CD4-positive, CD25-positive, alpha-beta regulatory T cell (primary cell): ENCODE measurements at places on chromosomes 6 and 20.

DNA sequence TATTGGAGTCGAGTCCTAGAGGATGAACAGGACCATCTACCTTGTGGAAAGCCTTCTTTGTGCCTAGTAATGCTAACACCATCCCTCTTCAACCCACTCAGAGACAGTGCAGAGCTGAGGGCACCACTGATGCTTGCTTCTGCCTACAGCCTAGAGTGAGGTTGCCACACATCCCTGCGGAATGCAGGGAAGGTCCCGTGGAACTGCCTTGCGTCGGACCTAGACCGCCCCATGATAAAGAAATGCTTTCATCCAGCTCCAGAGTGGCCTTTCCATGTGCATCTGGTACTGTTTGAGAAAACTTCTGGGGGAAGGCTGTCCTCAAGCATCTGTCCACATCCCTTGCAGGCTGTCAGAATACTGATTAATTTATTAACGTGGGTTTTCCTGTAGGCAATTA lies 168.4 kb downstream of the PHACTR1 start:
- DNase-seq = no peak

- DNase-seq = no peak
These were observed 136.5 kb upstream of the CDH4 start for GRCh38 chr20:61115364-61116065.

DNA sequence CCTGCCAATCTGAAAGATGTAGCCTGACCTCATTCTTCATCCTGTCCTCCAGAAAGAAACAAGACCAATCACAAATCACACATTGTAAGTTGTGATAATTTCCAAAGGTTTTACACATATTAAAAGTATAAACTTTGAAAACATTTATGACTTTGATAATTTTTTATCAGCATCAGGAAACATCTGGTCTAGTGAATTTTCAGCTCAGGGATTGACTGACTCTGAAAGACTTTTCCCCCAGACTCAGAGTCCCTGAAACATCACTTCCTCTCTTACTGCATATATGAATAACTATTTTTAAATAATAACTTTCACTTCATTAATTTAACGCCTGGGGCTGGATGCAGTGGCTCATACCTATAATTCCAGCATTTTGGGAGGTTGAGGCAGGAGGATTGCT lies 48.5 kb upstream of the SSTR4 start:
- no peak for DNase-seq

GRCh38 chr20:60297649-60298048 lies 339.4 kb downstream of the CDH26 start:
- no peak for DNase-seq

DNA sequence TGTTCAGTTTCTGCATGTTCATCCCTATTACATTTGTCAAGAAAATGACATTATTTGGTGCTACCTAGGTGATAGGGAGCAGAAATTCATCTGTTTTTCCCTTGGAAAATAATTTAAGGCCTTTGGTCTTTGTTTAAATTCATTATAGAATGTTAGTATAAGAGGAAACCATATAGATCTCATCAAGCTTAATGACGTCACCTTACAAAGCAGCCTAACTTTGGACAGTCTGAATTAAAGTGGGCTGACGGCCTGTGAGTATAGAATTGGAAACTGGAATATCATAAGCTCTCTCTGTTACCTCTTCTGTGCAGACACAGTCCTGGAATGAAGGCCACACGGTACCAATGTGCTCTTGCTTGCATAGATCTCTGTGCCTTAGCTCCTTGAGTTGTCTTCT lies 108.1 kb downstream of the TBC1D7 start:
- no peak for DNase-seq

DNA sequence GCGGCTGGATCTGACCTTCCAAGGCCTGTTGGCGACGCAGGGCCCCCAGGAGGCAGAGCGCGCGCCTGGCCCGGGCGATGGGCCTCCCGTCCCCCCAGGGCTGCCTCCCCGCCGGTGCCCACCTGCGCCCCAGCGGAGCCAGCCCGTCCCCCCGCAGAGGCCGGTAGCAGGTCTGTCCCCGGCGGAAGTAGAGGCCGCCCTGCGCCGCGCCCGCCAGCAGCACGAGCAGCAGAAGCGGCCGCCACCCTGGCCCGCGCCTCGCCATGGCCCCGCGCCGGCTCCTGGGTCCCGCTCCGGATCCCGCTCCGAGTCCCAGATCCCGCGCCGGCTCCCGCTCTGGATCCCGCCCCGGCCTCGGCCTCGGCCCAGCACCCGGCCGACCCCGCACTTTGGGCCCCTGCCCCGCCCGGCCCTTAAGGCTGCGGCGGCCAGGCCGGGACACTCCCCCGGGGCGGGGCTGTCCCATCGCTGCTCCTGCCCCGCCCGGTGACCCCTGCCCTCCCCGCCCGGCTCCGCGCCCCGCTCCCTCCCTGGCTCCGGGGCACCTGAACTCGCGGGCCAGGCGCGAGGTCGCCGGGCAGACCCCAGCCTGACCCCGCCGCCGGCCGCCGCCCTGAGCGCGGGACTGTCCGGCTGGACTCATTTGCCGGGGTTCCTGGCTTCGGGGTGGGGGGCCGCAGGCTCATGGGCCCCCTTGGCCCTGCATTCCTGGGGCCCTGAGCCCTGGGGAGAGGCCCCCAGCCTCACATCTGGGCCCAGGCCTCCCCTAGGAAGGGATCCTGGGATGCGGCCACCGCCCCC lies at the start of gene CTSZ:
Gene CTSZ, minus strand, starts transcription at position 391 of the 801 bp plus-strand sequence. Its CDS starts 126 bp downstream, at position 265.
- peak; percentile 32 for DNase-seq

DNA sequence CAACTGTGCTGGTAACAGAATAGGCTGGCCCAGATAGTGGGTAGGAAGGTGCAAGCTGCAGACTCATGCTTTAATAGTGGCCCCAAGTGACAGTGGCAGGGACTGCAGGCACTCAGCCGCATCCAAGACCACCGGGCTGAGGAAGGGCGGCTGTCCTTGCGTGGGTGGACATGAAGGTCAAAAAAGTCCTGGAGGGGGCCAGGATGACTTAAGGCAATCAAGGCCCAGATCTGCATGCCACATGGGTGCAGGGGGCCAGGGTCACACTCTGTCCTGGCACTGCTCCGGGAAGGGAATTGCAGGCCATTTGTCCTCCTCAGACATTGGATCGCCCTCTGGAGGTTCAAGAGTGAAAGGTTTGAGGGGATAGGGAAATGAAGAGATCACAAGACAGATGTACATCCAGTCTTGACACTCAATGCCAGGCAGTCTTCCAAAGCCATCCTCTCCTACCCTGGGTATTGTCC lies 10.4 kb upstream of the VNN2 start:
- DNase-seq = no peak

DNA sequence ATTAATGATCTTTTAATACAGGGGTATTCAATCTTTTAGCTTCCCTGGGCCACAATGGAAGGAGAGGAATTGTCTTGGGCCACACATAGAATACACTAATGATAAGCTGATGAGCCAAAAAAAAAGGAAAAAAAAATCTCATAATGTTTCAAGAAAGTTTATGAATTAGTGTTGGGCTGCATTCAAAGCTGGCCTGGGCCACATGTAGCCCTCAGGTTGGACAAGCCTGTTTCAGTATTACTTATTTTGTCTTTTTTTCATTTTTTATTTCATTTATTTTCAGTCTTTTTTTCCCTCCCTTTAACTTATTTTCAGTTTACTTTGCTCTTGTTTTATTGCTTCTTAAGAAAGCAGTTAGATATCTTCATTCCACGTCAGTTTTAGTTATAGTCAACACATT lies 2171.8 kb upstream of the DEFB115 start:
- DNase-seq = no peak

DNA sequence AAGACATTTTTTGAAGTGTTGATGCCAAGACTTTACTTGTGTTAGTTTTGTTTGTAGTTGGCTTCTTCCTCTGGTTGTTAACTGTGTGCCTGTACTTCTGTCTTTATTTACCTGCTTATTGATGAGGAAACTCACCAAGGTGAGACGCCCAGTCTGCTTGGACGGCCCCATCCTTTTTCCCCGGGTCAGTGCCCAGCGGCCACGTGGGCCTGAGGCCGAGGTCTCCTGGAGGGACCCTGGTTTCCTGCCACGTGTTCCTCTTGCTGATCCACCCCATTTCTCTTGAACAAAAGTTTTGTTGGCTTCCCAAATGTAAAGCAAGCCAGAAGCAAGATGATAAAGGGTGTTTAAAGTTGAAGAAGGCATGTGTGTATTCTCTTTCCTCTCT lies 24.8 kb downstream of the DUSP22 start:
- DNase-seq = no peak

DNA sequence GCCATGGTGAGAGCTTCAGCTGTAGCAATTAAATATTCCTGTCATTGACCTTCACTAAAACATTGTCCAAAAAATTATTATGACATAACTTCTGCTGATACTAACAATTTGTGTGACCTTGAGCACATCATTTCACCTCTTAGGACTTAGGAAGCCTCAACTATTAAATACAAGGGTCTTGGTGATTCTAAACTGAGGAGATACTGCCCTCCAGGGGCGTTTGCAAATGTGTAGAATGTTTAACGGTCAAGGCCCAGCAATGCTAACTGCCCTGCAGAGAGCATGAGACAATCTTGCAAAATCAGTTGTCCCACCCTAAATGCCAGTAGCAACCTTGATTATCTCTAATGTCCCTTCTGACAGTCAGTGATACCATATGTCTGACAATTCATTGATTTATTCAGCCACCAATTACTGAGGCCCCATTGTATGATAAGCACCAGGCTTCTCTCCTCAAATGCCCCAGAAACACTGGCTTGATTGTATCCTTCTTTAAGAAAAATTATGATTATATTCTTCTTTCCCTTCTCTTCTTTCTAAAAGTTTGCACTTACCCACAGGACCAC lies 284.1 kb upstream of the PLN start:
- no peak for DNase-seq

DNA sequence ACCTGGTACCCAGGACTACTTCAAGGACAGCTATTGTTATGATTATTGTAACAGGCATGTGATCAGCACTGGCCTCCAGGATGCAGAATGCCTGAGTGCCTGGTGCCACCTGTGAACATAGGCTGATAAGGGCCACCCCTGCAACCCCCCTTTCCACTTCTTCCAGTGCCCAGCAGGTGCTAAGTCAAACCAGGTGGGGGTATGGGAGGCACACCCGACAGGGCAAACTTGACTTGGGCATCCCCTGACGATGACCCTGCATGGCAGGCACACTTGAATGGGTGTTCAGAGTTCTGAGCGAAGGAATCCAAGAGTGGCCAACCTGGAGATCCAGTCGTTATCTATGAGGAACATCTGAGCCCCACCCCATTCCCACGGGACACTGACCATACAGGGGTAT lies 3.4 kb downstream of the ADA start:
- DNase-seq = no peak

GRCh38 chr20:57124800-57125517 lies 141.5 kb downstream of the BMP7 start:
- no peak for DNase-seq

- no peak for DNase-seq
These were observed 212.6 kb downstream of the KIF16B start for GRCh38 chr20:16360668-16361067.

DNA sequence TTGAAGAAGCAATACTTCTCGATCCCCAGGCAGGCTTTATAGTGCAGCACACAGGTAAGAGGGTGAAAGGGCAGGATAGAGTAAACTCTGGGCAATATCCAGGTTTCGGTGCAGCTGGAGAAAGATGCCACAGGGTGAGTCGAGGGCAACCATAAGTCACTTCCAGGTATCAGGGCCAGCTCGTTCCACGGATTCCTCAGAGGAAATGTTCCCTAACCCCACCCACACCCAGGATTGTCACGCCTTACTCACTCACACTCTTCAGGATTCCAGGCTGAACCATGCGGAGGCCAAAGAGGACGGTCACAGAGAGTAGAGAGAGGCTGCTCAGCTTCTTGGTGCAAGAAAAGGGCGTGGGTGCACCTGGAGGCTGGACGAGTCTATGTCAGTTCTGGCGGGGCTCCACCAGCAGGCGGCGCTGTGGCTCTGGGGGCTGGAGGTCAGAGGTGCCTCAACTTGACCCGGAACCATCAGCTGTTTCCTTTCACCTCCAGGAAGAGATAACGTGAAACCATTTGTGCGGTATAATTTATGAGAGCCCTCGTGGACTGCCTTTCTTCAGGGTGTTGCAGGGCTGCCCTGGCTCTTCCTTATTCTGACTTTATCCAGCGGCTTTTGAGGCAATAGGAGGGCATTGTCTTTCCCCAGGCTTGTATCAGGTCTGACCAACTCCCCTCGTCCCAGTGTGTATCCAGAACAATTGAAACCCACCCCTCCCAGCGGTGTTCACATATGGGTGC lies 14.5 kb upstream of the WFDC12 start:
- DNase-seq = peak; percentile 66
